Gastroesophageal sphincter (tissue), 4 donors: ENCODE measurements at places on chromosomes 1 and 21.

- ATAC-seq: no peak
Observed at GRCh38 chr1:91752324-91752723, 133.6 kb downstream of the TGFBR3 start.

- no peak for ATAC-seq
Observed at GRCh38 chr1:172380441-172381244, 39.8 kb upstream of the C1orf105 start.

DNA sequence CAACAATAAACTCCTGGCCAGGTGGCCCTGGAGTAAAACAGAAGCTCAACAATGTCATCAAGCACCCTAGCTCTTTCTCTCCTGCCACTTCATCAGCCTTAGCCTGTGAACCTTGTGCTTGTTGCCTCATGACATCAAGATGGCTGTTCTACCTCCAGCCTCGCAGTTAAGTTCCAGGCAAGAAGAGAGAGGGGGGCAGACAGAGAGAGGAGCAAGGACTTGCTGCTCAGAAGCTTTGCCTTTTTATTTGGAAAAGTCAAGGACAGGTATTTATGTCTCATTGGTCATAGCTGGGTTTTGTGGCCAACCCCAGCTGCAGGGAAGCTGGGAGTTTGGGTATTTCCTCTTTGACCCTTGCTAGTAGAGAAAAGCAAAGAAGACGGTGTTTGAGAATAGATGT lies 60.3 kb upstream of the GADD45A start:
- no peak for ATAC-seq

DNA sequence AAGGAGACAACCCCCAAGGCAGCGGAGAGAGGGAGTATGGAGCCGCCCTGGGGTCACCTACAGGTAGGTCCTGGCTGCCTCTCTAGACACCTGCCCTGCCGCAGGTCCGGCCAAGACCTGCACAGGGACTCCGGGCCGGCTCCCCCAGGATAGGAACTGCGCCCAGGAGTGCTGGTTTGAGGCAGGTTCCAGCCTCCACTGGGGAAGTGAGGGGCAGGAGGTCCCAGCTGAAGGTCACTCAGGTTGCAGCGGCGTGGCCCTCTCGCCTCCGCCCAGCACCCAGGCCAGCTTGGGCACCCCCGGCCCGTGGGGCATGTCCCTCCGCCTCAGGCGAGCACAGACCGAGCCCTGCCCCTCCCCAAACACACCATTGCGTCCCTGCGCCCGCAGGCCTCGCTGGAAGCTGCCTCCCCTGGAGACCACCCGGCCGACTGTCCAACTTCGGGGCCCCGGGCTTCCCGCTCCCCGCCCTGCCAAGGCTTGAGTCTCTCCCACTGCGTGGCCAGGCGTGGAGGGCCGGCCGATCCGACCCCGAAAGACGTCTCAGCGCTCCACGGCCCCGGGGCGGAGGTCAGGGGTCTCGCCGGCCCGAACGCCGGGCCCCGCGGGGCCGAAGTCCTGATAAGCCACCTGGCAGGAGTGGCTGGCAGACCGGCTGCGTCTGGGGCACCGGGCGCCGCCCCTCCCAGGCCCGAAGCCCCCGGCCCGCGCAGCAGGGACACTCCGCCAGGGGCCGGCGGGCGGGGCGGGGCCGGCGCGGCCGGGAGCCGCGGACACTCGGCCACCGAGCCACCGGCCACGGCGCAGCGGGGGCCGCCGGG lies 1.4 kb upstream of the SKI start:
- peak; percentile 10 for ATAC-seq

DNA sequence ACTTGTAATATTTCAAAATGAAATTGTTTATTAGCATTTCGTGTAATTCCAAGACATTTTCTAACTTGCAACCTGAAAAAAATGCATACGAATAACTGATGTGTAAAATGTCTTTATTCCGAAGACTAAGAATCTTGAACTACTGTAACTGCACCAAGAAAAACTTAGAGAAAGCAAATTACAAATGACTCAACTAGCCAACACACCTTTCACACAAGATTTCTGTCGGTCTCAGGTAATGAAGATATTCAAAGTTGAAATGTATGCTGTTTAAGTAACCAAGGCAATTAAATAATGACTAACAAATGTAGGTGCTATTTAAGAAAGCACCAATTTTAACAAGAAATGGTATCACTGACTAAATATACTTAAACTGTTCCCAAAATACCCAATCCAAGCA lies 2.1 kb downstream of the CLSTN1 start:
- ATAC-seq: no peak

GRCh38 chr21:41766883-41767605 lies at the start of gene RIPK4:
Gene RIPK4 (minus strand): TSS chr21:41767052. CDS start chr21:41767041, 11 bp downstream.
- no peak for ATAC-seq

GRCh38 chr1:118253053-118253915 lies 68.3 kb upstream of the SPAG17 start:
- ATAC-seq: no peak

GRCh38 chr21:37164742-37165141 lies 91.7 kb downstream of the TTC3 start:
- ATAC-seq: no peak
